ENCODE measurements at places on chromosomes 5 and 9.

DNA sequence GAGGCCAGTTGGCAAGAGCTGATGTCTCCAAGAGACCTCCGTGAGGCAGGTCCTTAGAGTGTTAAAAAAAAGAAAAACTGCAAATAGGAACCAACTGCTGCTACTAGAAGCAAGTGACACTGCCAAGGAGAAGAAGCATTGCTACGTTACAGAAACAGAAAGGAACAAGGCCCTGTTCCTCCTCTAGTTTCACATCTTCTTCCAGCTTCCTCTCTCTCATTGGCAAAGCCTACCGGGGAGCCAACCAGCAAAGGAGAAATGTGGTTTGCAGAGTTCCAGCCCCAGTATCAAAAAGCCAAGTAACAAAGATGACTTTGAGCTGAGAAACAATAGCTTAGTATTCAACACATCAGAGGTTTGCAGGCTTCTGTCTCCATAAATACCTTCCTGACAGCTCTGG lies 145.9 kb downstream of the PRELID2 start:
- no peak overlapping the region for H3K4me3 ChIP-seq
- peaks cover 5% of the 10 kb centered on the region for H3K4me1 ChIP-seq
- H3K27me3 ChIP-seq = peaks cover 2% of the 10 kb centered on the region
- no peaks in the 10 kb centered on the region for H3K36me3 ChIP-seq

GRCh38 chr9:36337865-36338264 lies 62.2 kb downstream of the RNF38 start:
- DNase-seq = no peak
- H3K27me3 ChIP-seq = no peaks in the 10 kb centered on the region
- H3K4me3 ChIP-seq = no peak overlapping the region
- no peak overlapping the region for H3K27ac ChIP-seq
- H3K36me3 ChIP-seq = peaks cover 76% of the 10 kb centered on the region
- no peaks in the 10 kb centered on the region for H3K4me1 ChIP-seq

GRCh38 chr5:158658446-158659230 lies 441.1 kb downstream of the EBF1 start:
- H3K4me1 ChIP-seq = peaks cover 6% of the 10 kb centered on the region
- peaks cover 5% of the 10 kb centered on the region for H3K36me3 ChIP-seq
- no peaks in the 10 kb centered on the region for H3K27me3 ChIP-seq
- H3K27ac ChIP-seq = no peak overlapping the region
- DNase-seq = no peak
- no peak overlapping the region for H3K4me3 ChIP-seq

DNA sequence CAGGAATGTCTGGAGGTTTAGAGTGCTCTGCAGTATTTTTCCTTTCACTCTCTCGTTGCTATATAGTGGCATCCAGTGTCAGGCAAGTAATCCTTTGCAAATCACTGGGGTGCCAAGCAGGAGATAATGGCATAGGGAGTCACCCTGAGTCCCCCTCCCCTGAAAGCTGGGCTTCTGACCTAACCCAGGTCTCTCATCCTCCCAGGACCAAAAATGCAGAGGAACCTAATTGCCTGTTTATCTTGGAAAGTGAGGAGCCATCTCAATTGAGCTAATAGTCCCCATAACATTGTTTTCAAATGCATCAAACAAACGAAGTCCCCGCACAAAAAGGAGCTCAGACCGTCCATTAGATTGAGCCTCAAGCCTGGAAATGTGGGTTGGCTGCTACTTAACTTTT lies 368.0 kb upstream of the IRX2 start:
- peaks cover 86% of the 10 kb centered on the region for H3K4me1 ChIP-seq
- H3K36me3 ChIP-seq = no peaks in the 10 kb centered on the region
- peaks cover 51% of the 10 kb centered on the region for H3K27me3 ChIP-seq

- peaks cover 4% of the 10 kb centered on the region for H3K36me3 ChIP-seq
- no peak overlapping the region for H3K27ac ChIP-seq
- H3K4me1 ChIP-seq = peaks cover 32% of the 10 kb centered on the region
- DNase-seq = no peak
Observed at GRCh38 chr5:118796081-118796480, 192.3 kb downstream of the DTWD2 start.

DNA sequence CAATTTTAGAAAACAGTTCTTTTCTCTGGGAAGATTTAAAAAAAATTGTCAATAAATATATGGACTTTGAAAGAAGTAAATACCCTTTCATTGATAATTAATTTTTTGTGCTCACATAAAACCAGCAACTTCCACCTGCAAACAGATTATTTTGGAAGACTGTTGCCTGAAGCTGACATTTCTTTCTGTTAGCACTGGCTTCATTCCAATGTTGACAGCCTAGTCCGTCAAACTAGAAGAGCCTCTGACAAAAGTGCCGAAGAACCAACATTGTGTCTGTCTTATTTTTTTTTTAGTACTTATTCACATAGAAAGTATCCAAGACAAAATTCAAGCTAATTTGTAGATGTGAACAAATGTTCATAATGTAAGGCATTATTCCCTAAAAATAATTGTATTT lies 108.6 kb upstream of the TMEM161B start:
- peaks cover 2% of the 10 kb centered on the region for H3K27me3 ChIP-seq
- no peak for DNase-seq
- peaks cover 15% of the 10 kb centered on the region for H3K4me1 ChIP-seq
- H3K4me3 ChIP-seq = no peak overlapping the region
- H3K27ac ChIP-seq = no peak overlapping the region
- H3K36me3 ChIP-seq = peaks cover 19% of the 10 kb centered on the region

- H3K4me3 ChIP-seq = no peak overlapping the region
- no peak overlapping the region for H3K27ac ChIP-seq
- peaks cover 13% of the 10 kb centered on the region for H3K27me3 ChIP-seq
- H3K36me3 ChIP-seq = no peaks in the 10 kb centered on the region
- H3K4me1 ChIP-seq = no peaks in the 10 kb centered on the region
Observed at GRCh38 chr9:99029083-99029645, 75.7 kb upstream of the TGFBR1 start.

DNA sequence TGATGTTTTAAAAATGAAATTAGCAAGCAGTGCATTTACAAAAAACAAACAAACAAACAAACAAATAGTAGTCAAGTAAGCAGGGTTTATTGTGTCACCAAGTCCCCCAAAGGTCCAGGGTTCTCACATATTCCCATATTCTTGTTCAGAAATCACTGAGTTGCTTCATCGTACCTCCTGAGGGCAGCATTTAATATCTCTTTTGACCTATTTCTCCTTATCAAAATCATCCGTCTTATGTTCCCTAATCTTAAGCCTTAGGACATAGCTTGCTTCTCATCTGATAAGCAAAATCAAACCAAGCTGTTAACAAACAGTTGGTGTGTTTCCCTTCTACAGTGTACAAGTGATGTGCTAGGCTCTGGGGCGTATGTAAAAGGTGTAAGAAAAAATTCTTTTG lies 109.5 kb upstream of the MAN2A1 start:
- no peaks in the 10 kb centered on the region for H3K36me3 ChIP-seq
- H3K27ac ChIP-seq = no peak overlapping the region
- no peak overlapping the region for H3K4me3 ChIP-seq
- no peak for DNase-seq

DNA sequence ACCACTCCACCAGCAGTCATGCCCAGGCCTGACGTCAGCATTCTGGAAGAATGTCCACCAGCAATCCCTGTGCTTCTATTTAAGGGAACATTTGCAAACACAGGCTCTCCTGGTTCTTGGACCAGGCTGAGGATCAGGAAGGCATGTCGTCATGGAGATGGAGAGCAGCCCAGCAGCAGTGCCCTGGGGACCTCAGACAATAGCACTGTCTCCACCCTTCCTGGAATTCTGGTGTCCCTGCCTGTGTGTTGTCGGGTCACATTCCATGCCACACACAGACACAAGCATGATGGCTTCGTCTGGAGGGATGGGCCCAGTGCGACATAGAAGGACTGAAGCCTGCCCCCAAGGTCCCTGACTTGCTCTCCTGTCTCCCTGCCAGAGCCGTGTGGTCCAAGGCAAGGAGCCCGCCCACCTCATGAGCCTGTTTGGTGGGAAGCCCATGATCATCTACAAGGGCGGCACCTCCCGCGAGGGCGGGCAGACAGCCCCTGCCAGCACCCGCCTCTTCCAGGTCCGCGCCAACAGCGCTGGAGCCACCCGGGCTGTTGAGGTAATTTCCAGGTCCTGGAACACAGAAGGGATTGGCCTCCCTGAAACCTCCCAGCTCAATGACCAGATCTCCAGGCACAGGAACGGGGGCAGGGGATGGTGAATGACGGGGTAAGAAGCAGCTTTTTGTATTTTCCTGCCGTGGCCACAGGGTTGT lies 43.8 kb downstream of the STOM start:
- H3K4me3 ChIP-seq = no peak overlapping the region
- peaks cover 30% of the 10 kb centered on the region for H3K36me3 ChIP-seq
- DNase-seq = no peak
- H3K27ac ChIP-seq = no peak overlapping the region

DNA sequence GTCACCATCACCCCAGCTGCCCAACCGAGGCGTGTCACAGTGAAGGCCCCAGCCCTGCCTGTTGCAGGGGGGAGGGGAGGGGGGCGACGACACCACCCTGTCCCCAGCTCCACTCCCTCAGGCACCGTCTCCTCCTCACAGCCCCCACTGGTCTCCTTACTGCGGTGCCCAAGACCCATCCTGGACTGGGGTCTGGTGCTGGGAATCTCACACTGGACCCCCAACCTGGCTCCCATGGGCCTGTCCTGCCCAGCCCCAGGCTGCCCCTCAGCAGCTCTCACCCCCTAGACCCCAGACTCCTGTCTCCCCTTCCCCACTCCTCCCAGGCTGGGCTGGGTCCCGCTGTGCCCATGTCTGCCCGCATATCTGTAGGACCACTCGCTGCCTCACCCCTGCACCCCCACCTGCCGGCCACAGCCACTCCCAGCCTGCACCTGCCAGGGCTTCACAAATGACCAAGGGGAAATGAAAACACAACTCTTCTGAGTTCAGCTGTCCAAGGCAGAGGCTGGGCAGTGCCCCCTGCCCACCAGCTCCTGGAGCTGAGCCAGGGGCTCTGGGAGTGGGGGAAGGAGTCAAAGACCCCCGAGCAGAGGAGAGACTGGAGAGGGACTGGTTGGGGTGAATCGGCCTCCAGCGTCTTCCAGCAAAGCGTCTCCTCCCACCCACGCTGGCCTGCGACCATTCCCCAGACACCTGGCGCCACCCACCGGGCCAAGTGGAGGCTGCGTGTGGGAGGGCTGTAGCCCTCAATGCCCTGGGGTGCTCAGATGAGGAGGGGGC lies 32.6 kb upstream of the EGFL7 start:
- peaks cover 26% of the 10 kb centered on the region for H3K4me1 ChIP-seq
- no peaks in the 10 kb centered on the region for H3K36me3 ChIP-seq
- no peak overlapping the region for H3K4me3 ChIP-seq
- peaks cover 6% of the 10 kb centered on the region for H3K27me3 ChIP-seq
- peak; percentile 81 for DNase-seq

- peaks cover 4% of the 10 kb centered on the region for H3K27me3 ChIP-seq
- no peaks in the 10 kb centered on the region for H3K36me3 ChIP-seq
- H3K27ac ChIP-seq = no peak overlapping the region
- no peak for DNase-seq
Observed at GRCh38 chr9:75181750-75182149, 93.4 kb downstream of the OSTF1 start.

DNA sequence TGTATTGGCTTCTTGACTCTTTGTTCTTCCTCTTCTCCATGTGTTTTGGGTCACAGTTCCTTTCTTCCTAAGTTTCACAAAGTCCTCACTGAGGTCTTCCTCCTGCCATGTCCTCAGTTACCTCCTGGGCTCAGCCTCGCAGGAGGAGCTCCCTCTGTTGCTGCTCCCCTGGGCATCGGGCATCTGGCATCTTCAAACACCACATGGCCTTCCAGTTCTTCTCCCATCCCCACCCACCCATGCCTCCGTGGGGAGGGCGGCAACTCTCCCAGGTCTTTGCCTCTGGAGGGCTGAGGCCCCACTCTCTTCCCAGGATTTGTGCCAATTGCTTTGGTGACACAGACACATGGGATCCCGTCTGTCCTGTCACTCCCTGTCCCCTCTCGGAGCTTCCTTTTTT lies 22.8 kb downstream of the MRPL36 start:
- no peak for DNase-seq
- no peak overlapping the region for H3K27ac ChIP-seq
- peaks cover 25% of the 10 kb centered on the region for H3K4me1 ChIP-seq
- H3K36me3 ChIP-seq = no peaks in the 10 kb centered on the region
- H3K4me3 ChIP-seq = no peak overlapping the region

- no peak for DNase-seq
- H3K4me3 ChIP-seq = no peak overlapping the region
- no peaks in the 10 kb centered on the region for H3K27me3 ChIP-seq
- H3K27ac ChIP-seq = peak overlapping the region; percentile 75
- H3K36me3 ChIP-seq = peaks cover 30% of the 10 kb centered on the region
Observed at GRCh38 chr9:109922617-109923470, 142.8 kb downstream of the PALM2AKAP2 start.

DNA sequence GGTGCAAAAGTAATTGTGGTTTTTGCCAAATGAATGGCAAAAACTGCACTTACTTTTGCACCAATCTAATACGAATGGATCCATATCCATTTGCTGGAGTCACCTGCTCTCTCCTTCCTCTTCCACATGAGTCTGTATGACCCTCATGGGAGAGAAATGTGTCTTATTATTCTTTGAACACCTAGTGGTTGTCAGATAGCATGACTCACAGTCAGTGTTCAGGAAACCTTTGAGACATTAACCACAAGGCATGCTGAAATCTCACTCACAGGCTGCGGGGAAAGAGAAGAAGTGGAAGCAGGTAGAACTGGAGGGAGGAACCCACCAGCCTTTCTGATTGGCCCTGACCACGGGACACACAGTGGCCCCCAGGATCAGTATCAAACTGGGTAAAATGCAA lies 222.8 kb upstream of the KLF4 start:
- no peaks in the 10 kb centered on the region for H3K36me3 ChIP-seq
- DNase-seq = no peak
- no peak overlapping the region for H3K4me3 ChIP-seq
- peaks cover 5% of the 10 kb centered on the region for H3K4me1 ChIP-seq
- H3K27ac ChIP-seq = no peak overlapping the region
- H3K27me3 ChIP-seq = peaks cover 17% of the 10 kb centered on the region

- peaks cover 8% of the 10 kb centered on the region for H3K27me3 ChIP-seq
- DNase-seq = no peak
- no peak overlapping the region for H3K4me3 ChIP-seq
- no peak overlapping the region for H3K27ac ChIP-seq
- peaks cover 19% of the 10 kb centered on the region for H3K4me1 ChIP-seq
Observed at GRCh38 chr5:9596171-9596780, 33.9 kb downstream of the TAS2R1 start.

DNA sequence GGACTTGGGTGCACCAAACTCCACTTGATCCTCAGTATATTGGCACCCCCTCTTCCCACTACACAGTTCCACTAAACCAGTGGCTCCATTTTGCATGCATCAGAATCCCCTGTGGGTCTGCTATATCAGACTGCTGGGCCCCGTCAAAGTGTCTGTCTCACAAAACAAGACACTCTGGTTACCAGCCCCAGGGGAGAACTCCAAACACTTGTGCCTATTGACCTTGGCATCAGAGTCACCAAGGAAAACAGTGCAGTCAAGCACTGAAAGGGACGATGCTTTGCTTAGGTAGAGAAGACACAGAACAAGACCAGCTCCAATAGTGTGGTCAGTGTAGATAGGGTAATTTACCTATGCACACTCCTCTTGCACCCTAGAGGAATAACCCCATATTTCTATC lies 205.8 kb upstream of the RAI14 start:
- H3K4me1 ChIP-seq = peaks cover 5% of the 10 kb centered on the region
- no peak for DNase-seq
- H3K36me3 ChIP-seq = no peaks in the 10 kb centered on the region
- no peak overlapping the region for H3K27ac ChIP-seq
- peaks cover 3% of the 10 kb centered on the region for H3K27me3 ChIP-seq
